Activated naive CD8-positive, alpha-beta T cell treated with anti-CD3 and anti-CD28 coated beads, Interleukin-2, amount 10 ng/mL, durations not matched to agents 7 days and 5 days (primary cell): ENCODE measurements at places on chromosomes 4 and X. TPM values are rescaled to one million over a fixed set of nuclear protein-coding genes. Genes with fewer than 3 reads are reported as not detected.

PPP2R2C gene
- not detected for total RNA-seq

DNA sequence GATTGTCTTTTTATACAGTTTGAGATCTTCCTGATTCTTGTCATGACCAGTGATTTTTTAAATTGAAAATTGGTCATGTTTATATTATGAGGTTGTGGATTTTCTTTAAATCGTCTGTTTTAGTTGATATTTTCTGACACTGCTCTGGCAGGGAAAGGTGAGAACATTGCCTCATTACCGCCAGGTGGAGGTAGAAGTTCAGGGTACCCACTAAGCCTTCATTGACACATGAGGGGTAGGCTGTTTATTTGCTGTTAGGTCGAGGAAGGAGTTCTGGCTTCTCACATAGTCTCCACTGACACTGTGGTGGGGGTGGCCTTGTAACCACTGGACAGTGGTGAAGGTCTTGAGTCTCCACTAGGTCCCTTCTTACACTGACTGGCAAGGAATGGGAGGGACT, 117.6 kb upstream of the GPR101 start:
- no peak for DNase-seq

PNMA6A gene
- 0.40 TPM for total RNA-seq

DNA sequence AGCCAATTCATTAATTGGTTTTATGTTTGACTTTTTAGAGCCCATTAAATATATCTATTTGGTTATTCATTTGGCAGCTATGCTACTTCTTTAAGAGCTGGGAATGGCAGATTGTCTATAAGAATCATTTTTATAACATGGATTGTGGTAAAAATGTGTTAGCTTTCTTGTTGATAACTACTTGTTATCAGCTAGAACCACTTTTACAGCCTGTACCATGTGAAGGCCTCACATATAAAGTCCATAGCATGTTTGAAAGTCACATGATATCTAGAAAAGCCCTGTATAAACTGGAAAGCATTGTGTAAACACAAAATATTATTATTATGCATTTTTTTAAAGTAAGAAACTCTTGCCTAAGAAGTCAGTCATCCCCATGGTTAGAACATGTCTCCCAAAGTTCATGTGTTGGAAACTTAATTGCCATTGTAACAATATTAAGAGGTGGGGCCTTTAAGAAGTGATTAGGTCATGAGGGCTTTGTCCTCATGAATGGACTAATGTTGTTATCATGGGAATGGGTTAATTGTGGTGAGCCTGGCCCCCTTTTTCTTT, 110.9 kb upstream of the BMP2K start:
- DNase-seq, result no peak
